CD4-positive, alpha-beta T cell treated with Interferon gamma for 1 hour (primary cell): ENCODE measurements at places on chromosomes 11 and 22.

- no peak for DNase-seq
These were observed 42.1 kb upstream of the MMP7 start for GRCh38 chr11:102572554-102573220.

- DNase-seq: no peak
These were observed 40.1 kb downstream of the ZBTB16 start for GRCh38 chr11:114099392-114100178.

DNA sequence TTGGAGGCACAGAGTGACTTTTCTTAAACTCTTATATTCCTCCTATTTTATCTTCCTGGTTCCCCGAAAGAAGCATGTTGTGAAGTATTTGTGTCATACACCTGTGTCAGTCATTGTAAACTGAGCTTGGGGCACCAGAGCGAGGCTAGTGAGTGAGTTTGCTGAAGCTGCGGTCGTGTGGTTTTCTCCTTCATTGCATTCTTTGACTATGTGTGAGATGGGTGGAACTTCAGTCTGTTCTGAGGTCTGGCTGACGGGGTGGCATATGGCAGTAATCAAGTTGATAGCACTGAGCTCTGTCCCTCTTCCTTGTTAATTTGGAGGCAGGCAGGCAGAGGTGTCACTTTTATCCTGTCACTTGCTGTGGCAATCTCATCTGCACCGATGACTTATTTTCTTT is 4.2 kb downstream of the VPS26B start:
- peak; percentile 42 for DNase-seq

DNA sequence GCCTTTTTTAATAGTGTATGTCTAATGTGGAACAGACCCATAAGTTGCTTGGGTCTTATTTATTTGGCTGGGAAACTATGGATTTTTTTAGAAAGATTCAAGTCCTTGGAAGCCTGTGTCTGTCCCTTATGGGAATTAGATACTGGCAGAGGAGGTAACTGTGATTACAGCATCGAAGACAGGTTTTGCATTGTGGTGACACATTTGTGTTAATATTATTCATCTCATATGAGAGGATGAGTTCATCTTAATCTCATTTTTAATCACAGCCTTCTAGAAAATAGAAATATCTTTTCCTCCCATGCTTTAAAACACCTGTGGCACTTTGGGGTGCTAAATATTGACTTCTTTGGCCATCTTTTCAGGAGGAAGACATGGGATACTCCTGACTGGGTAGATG is 9.2 kb downstream of the TAB1 start:
- DNase-seq: no peak

GRCh38 chr22:30541961-30542810 is 4.4 kb downstream of the SEC14L6 start:
- DNase-seq: no peak

- no peak for DNase-seq
These were observed 102.6 kb downstream of the CASP12 start for GRCh38 chr11:104795501-104796213.

DNA sequence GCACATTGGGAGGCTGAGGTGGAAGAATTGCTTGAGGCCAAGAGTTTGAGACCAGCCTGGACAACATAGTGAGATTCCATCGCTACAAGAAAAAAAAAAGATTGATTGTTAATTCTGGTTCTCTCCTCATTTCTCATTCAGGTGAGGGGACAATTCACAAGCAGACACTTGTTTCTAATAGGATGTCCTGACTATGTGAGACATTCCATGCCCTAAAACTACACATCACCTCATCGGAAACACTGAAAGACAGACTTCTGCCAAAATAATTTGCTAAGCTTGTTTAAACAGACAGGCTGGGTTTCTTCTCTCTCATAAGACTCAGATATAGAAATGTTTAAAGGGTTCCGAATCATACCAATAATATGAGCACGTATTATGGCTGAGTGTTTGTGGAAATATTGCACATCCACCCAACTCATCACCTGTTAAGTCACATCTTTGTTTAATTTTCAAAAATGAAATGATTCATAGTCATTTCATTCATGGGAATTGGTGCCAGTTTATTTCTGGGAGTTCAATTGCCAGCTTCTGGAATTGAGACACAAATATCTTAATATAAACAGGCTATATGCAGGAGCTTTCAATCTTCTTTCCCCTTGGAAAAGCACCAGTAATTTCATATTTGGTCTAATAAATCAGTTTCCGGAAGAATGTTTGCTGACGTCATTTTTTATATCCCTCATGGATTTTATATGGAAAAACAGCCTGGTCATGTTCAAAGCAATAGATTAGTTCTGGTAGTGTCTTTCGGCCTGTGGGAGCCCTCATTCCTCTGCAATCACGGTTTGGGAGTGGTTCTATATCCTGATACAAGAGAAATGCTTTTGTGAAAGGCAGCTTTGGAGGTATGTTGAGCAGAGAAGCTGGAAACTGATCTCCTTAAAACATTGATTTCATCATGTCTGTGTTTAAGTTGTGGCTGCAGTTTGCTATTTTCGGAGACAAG is 87.0 kb downstream of the BDNF start:
- no peak for DNase-seq
